CD8-positive, alpha-beta T cell (primary cell): ENCODE measurements at places on chromosomes 1 and 21.

- no peak for DNase-seq
Measured at GRCh38 chr1:73593364-73593763, 604.6 kb downstream of the LRRIQ3 start.

DNA sequence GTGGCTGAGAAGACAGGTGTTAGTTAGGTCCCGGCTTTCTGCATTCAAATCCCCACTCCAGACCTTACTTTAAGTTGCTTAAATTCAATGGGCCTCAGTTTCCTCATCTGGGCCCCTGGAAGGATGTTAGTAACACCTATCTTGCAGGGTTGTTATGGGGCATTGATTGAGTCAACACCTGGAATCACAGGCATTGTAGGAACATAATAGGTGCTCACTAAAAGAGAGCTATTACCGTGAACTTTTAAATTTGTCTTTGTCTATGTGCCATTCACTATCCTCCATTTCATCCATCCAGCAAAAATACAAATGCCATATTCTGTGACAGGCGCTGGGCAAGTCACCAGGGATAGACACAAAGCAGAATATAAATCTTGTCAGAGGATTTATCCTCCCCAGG lies 10.5 kb upstream of the MAPKAPK2 start:
- DNase-seq = no peak

DNA sequence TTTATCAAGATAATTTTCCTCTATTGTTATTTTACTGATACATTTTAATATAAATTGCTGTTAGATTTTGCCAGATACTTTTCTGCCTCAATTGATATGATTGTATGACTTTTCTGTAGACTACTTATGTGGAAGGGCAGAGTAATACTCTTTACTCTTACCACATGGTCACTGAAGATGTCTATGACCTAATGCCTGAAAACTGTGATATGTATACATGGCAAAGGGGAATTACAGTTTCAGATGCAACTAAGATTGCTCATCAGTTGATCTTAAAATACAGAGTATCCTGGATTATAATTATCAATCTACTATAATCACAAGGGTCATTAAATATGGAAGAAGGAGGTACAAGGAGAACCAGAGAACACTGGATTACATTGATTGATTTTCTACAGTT lies 1528.0 kb downstream of the BRINP3 start:
- DNase-seq = no peak

- no peak for DNase-seq
Measured at GRCh38 chr1:47906009-47906432, 91.2 kb downstream of the TRABD2B start.

- no peak for DNase-seq
Measured at GRCh38 chr1:193960499-193960898, 774.1 kb upstream of the B3GALT2 start.

- DNase-seq = no peak
Measured at GRCh38 chr1:199152676-199153075, 513.8 kb downstream of the PTPRC start.

- DNase-seq = no peak
Measured at GRCh38 chr1:53463961-53464899, 5.0 kb downstream of the DMRTB1 start.

DNA sequence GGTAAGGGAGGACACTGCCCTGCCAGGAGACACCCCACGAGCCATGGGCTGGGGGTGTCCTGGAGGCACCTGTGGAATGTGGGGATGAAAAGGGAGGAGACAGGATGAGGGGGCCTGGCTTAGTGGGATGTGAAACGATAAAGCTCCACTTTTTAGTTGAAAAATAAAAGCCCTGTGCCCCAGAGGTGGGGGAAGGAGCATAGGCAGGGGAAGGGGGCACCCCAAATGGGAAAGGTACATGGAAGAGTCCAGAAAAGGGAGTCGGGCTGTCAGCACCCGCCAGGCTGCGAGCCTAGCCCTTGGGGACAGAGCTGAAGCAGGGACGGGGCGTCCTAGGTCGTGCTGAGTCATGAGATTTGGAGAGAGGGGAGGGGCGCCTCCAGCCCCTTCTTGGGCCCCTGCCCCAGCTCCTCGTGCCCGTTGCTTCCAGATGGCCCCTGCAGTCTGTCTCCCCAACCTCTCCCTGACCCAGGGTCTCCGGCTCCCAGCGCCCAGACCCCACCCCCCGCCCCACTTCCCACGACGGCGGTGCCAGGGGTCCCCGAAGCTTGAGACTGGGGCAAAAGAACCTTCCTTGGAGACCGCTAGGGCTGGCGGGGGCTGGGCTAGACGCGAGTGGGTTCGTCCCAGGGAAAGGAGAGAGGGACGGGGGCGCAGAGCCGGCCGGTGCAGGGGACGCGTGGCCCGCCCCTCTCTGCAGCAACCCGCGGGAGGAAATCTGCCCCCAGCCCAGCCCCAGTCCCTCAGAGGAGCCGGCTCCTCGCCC lies 795 bp downstream of the SYT2 start:
- no peak for DNase-seq

DNA sequence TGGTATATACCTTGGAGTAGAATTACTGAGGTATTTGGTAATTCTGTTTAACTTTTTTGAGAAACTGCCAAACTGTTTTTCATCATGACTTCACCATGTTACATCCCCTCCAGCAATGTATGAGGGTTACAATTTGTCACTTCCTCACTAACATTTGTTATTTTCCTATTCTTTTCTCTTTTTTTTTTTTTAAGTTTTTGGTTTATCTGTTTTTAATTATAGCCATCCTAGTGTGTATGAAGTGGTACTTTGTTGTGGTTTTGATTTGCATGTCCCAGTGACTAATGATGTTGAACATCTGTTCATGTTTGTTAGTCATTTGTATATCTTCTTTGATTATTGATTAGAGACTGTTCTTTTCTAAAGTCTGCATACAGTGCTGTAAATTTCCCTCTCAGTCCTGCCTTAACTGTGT lies 147.3 kb downstream of the HS2ST1 start:
- no peak for DNase-seq

- DNase-seq = no peak
Measured at GRCh38 chr1:96632045-96632664, 89.4 kb upstream of the PTBP2 start.

DNA sequence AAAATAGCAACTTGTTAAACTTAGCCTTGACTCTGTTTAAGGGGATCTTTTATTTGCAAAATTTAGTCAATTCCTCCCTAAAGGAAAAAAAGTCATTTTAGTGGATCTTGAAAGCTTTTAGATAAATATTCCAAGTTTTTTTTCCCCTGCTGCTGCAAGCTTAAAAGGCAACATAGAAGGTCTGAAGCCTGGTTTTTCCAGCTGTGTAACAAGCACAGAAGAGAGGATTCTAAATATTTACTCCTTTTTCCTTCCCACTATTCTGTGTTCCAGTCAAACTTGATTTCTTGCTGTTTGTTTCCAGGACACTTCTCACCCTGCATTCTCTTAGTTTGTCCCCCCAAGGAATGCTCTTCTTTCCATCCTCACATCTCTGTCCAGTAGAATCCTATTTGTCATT lies 86.7 kb downstream of the NFIA start:
- no peak for DNase-seq

DNA sequence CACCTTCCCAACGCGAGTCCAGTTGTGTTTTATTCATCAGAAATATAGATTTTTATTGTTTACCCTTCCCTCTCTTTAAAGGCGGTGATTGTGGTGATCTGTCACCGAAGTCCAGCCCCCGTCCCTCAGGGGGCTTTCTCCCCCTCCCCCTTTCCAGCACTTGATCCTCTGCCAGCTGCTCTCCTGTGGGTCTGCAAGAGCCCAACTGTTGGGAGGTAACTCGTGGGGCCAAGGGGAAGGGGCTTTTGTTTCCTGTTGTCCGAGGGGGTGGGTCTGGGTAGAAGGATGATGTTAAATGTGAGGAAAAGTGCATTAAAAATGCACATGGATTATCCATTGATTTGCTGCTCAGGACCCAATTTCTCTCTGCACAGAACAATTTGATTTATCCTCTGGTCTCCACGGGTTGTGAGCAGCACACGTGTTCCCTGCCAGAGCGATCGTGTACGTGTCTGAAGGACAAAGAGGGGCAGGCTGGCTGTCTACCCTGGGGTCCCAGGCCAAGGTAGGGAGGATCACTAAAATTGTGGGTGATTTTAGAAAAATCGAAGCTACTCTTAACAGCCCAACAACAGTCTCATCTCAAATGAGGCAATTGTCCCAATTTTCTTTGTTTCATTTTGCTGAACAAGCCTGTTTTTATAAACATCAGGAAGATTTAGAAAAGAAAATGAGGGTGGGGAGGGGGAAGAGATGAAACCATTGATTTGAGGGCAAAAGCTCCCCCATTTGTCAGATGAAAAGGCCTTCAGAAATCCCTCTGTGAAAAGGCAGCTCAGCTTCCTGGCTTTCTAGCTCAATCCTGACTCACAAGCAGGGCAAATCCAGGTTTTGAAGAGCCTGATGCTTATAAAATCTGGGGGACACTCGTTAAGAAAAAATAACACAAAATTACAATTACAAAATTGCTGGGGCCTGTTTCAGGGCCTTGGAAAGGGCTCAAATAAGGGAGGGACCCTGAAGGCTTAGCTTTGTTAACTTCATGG lies 176.2 kb downstream of the RHOU start:
- DNase-seq = no peak

- DNase-seq = no peak
Measured at GRCh38 chr1:30311749-30312148, 411.6 kb downstream of the MATN1 start.

GRCh38 chr1:230028602-230029223 lies 38.3 kb upstream of the GALNT2 start:
- DNase-seq = no peak
